ENCODE measurements at places on chromosomes 3 and 15.

GRCh38 chr3:100875239-100875638 is 118.0 kb downstream of the ABI3BP start:
- no peak for DNase-seq

- peak; percentile 85 for DNase-seq
These were observed 514.0 kb downstream of the MCTP2 start for GRCh38 chr15:94745371-94745770.

- no peak for DNase-seq
These were observed 45.4 kb downstream of the MAGI1 start for GRCh38 chr3:65993134-65993900.

- DNase-seq: no peak
These were observed 1239.2 kb downstream of the NSUN3 start for GRCh38 chr3:95302044-95302443.

Data from islet precursor cell (in vitro differentiated cells).